ENCODE measurements at places on chromosomes 7 and 10.

DNA sequence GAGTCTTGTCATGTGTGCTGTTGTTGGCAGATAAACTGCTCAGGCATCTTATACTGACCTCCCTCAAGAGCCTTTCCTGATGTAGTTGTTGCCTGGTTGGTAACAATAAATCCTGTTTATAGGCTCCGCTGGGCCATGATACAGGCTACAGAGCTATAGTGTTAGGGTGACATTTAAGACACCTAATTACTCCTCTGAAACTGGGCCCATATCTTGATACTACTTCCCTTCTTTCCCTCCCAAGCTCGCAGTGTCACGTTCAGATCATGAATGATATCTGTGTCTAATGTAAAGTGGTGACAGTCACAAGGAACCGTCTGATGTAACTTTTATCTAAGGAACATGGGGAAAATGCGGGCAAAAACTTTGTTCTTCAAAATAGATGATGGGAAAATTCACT, 35.4 kb downstream of the CROT start:
- DNase-seq: no peak

- no peak for DNase-seq
These were observed 124.6 kb upstream of the PPP1R9A start for GRCh38 chr7:94782777-94783176.

DNA sequence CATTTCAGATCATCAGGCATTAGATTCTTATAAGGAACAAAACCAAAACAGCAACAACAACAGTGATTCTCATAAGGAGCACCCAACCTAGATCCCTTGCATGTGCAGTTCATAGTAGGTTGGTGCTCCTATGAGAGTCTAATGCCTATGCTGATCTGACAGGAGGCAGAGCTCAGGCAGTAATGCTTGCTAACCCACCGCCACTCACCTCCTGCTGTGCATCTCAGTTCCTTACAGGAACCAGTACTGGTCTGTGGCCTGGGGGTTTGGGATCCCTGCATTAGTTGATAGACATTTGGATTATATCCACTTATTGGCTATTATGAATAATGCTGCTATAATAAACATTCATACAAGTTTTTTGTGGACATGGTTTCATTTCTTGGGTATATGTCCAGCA, 14.0 kb downstream of the MKLN1 start:
- DNase-seq: no peak

DNA sequence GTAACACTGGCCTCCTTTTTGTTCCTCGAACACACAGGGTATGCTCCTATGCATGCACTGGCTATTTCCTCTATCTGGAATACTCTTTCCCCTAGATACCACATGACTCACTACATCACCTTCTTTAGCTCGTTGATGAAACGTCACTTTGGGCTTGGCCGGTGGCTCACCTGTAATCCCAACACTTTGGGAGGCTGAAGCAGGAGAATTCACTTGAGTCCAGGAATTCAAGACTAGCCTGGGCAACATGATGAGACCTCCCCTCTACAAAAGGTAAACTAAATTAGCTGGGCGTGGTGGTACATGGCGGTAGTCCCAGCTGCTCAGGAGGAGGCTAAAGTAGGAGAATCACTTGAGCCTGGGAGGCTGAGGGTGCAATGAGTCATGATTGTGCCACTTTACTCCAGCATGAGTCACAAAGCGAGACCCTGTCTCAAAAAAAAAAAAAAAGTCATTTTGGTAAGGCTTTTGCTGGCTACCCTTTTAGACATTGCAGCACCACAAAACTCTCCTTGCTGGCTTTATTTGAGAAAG, 14.5 kb downstream of the ANKIB1 start:
- no peak for DNase-seq

DNA sequence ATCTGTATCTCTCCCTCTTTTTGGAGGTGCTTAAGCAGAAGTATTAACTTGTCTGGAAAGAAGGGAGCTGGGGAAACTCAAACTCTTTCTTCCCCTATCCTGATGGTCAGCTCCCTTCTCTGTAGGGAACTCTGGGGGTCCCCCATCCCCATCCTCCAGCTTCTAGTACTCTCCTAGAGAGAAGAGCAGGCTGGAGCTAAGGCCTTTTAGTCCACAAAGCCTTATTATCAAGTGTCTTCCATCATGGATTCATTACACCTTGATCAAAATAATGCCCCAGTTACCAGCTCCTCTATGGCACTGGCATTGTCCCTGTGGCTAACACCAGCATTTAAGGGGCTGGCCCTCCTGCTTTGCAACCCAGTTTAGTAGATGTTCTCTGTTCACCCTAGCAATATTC, 35.7 kb downstream of the CADPS2 start:
- DNase-seq: no peak

GRCh38 chr10:49435225-49435624, 39.3 kb upstream of the DRGX start:
- DNase-seq: no peak

DNA sequence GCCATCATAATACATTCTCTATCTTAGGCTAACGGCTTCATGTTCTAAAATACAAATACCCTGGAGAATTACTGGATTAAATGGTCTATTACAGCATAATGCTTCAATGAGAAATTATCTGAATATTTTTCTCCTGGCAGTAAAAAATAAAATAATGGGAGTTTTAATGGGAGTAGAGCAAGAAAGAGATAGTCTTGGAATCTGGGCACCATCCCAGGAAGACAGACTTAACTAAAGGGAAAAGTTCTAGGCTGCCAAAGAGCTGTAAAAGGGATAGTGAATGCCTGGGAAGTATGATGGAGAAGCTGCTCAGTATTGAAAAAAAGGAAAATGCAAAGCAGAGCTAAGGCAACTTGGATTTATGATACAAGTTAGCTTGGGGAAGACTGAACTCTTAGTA, 12.1 kb upstream of the SYPL1 start:
- no peak for DNase-seq

GRCh38 chr7:82209179-82209747, 234.3 kb downstream of the CACNA2D1 start:
- no peak for DNase-seq

DNA sequence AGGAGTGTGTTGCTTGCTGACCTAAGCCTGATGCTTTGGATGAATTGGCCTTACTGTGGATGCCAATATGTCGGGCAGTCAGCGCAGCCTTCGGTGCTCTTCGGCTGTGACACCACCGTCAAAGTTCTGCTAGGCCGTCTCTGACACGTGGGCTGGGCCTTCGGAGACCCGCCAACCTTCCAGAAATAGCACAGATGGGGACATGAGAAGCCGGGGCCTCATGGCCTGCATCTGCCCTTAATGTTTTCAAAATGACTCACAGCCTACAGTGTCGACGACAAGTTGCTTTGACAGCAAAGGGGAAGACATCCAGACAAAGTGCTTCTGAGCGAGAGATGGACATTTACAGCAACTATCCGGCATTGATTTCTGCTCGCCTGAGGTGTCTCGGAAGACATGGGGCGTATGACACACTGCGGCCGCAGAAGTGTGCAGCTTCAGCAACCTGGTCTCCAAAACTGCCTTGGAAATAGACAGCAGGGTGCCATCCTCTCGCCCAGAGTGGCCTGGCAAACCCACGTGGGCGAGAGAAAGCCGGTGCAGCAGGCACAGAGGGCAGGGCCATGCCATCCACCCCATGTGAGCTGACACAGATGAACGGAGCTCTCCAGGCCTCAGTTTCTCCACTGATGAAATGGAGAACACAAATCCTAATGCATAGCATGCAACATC, 94.0 kb upstream of the PPP2R2D start:
- DNase-seq: no peak

DNA sequence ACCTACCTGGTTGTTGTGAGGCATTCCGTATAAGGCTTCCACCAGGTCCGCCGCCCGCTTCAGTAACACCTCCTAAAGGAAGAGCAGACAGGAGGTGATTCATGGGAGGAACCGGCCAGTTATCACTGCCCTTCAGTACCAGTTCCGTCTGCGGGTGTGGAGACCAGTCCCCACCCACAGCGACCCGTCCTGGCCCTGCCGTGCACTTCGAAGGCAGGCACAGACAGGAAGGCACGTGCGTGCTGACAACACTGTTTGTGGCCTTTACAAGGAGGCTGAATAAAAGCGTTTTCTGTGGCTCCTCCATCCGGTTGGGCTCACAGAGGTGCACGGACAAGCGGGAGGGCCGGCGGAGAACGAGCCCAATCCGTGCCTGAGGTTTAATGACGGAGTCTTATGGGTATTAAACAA, 120.9 kb downstream of the EBF3 start:
- no peak for DNase-seq

DNA sequence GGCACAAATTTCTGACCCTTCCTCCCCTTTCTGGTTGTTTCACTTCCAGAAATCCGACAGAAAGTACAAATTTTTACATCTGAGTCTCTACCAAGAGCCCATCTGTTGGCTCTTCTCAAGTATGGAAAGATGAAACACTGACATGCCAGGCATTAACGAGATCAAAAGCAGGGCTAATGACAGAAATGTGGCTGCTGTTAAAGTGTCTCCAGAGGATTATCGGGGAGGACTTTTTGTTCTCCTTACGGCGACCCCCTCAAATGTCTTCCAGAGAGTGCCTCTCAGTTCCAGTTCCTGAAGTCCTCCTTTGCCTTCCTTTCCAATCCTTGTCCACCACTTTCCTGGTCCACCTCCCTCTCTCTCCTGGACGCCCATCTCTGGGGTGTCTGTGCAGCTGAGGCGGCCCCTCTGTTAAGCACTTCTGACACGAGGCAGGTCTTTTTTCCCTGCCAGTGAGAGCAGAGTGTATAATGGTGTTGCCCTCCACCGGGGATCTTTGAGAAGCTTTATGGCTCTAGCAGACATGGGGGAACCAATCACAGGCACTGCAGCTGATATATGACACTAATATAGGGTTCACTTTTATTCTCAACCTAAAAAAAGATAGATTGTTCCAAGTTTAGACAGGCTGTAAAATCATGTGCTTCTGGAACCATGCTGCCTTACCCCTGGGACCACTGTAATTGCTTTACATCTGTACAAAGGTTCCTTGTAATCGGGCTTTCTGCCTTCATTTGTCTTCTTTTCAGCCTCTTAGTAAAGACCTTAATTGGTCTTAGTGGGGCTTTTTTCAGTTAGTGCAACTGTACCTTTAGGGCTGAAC, 757.1 kb downstream of the AUTS2 start:
- no peak for DNase-seq

DNA sequence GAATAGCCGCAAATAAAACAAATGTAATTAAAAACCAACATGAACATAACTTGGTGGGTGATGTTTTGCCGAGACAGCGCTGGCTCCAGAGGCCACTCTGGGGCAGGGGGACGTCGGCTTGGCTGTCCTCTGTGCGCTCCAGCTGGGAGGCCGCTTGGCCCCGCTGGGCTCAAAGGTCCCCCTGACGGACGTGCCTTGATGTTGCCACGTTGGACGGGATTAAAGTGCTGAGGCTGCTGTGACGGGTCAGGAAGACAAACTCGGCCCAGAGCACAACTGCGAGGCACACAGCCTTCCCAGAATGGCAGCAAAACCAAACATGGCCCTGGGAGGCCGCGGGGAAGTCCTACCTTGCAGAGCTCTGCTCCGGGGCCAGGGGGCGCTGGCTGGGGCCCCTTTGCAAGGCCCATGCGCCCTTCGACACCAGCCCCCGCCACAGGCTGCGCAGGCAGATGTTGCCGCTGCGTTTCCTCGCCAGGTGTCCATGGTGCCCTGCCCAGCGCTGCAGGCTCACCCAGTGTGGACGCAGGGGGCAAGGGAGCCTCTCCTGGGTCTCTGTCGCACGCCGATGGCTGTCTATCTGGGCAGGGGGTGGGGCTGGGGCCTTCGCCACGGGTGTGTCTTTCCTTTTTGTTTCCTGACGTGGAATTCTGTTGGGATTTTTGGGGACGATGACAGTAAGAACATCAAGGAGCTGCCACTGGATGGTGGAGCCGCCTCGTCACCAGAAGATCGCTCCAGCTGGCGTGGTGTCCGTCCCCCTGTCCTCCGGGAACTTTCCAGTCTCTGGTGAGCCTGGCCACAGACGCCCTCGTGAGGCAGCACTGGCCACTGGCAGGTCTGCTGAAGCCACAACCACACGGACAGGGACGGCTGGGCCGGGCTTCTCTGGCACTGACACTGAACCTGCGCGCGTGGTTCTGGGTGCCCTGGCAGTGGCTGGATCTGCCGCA, 99.6 kb upstream of the DIP2C start:
- no peak for DNase-seq

- no peak for DNase-seq
These were observed 27.0 kb upstream of the JAZF1 start for GRCh38 chr7:28207486-28208158.

DNA sequence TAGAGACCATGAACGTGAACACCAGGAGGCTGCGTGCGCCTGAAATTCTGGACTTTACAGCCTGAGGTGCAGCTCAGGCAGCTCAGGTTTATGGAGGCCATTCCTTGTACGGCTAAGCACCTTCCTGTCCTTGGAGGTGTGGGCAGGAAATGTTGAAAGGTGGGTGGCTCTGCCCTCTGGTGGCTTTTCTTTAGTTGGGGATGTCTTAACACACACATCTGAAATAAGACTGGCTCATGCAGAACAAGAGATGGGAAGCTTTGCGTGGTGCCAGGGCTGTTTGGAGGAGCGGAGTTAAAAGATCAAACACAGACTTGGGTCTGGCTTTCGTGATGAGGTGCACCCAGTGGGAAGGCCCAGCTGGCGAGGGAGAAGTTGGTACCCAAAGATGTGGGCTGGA, 64.1 kb downstream of the DOCK1 start:
- DNase-seq: no peak

- no peak for DNase-seq
These were observed 289.0 kb downstream of the SNX13 start for GRCh38 chr7:17651341-17651740.

- no peak for DNase-seq
These were observed 227.6 kb upstream of the IMMP2L start for GRCh38 chr7:111789870-111790269.

- DNase-seq: no peak
These were observed 66.6 kb upstream of the SYPL1 start for GRCh38 chr7:106178593-106179134.

- DNase-seq: no peak
These were observed 230.7 kb upstream of the FZD1 start for GRCh38 chr7:91033574-91033973.

- DNase-seq: no peak
These were observed 60.8 kb upstream of the NPTX2 start for GRCh38 chr7:98556288-98556687.

DNA sequence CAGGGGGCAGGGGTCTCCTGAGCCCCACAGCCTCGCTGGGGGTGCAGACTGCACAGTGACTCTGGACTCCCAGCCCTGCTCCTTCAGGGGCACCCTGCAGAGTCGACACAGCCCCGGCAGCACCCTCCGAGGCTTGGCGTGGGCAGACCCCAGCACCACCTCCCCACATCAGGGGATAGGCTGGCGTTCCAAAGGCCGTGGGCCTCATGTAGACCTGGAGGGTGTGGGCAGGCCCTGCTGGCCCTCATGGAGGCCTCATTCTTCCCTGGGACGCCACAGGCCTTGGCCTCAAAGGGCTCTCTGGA, 265.9 kb downstream of the ELFN1 start:
- no peak for DNase-seq

DNA sequence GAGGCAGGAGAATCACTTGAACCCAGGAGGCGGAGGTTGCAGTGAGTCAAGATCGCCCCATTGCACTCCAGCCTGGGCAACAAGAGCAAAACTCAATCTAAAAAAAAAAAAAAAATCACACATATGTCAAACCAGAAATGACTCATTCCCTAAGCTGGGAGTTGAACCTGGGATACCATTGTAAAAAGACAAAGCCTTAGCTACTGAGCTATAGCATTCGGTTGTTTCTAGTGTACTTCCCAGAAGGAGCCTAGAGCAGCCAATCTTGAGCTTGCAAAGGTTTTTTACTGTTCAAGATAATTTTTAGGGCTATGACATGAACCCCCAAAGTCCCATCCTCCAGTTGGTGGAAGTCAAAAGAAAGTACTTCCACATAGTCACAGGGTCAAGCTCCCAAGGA, 87.9 kb downstream of the ZNF467 start:
- DNase-seq: no peak

- no peak for DNase-seq
These were observed 25.1 kb downstream of the CPEB3 start for GRCh38 chr10:92265687-92266258.

All from stimulated activated CD8-positive, alpha-beta memory T cell treated with anti-CD3 and anti-CD28 coated beads, Interleukin-2, amount 100 ng/mL, for 48 hours (primary cell).